Stimulated activated CD4-positive, alpha-beta T cell treated with anti-CD3 and anti-CD28 coated beads, TNF-alpha, amount 100 ng/mL, for 4 hours (primary cell): ENCODE measurements at places on chromosomes 2 and 18.

DNA sequence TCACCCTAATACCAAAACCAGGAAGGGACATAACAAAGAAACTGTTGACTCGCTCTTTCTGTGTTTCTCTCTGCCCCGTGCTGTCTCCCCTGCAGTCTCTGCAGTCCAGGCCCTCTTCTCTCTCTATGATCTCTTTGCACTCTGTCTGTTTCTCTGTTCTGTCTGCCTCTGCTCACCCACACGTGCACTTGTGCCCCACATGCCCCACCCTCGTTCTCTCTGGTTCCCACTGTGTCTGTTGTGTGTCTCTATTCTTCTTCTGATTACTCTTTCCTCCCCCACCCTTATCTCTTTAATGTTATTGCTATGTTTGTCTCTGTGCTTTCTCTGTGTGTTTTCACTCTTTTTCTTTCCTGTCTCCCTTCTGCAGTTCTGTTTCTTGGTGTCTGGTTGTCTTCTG is 54.0 kb downstream of the NAT8 start:
- no peak for DNase-seq

- DNase-seq: no peak
Observed at GRCh38 chr2:46383784-46384456, 86.7 kb downstream of the EPAS1 start.

- no peak for DNase-seq
Observed at GRCh38 chr2:127527001-127527804, 914 bp upstream of the IWS1 start.

DNA sequence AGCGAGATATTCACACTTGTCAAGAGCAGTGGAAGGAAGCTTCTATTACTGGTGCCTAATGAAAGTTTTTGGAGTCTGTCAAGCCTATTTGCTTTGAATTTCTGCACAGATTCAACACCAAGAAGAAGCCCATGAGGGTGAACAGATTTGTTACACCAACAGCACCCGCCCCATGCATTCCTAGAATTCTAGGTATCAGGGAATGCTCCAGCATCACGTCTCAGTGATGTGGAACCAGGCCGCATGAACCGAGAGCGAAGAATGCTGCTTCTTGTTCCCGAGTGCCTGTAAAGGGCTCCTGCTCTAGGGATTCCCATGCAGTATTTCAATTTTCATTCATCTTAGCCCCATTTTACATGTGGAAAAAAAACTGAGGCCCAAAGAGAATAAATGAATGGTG is 69.7 kb downstream of the KCNF1 start:
- DNase-seq: no peak

DNA sequence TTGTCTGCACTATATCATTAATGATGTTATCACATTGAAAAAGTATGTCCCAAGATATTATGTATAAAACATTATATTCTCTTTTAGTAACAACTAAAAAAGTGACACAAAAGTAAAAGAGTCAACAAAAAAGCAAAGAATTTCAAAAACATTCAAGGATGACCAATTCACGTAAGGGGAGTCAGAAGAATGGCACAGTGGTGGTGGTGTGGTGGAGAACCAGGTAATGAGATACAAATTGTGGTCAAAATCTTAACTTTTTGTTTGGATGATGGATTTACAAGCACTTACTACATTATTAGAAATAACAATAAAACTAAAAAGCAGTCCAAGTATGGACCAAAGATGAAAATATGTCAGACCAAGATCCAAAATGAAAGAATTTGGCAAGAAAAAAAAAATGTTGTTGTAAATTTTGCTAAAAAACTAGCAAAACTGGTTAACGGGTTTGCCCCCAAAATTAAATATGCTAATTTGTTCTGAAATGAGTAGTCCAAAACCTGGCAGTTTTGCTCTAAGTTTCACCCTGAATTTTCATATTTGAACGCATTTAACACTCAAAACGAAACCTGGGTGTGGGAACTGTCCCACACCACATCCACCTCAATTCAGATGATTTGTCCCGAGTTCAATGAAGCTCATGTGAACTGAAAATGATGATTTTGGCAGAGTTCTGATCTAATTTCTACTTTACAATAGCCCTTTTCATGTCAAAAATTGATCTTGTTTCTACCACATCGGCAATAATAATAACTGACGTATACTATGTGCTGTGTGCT is 135.8 kb downstream of the IKZF2 start:
- DNase-seq: no peak

DNA sequence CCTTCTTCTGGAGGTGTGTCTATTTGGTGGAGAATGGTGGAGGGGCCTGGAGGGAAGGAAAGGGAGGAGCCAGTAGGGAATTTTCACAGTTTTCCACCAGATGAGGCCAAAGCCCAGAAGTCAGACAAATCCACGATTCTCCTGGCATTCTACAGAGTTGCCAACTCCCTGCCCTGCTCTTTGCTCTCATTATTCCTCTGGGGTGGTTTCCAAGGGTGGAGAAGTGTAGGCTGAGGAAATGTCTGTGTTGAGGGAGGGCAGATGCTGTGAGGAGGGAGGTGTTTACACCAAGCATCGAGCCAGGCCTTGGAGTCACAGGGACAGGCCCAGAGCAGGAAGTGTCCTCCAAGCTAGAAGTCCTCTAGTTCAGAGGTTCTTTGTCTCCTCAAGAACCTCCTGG is 124.1 kb upstream of the LGALSL start:
- DNase-seq: no peak

DNA sequence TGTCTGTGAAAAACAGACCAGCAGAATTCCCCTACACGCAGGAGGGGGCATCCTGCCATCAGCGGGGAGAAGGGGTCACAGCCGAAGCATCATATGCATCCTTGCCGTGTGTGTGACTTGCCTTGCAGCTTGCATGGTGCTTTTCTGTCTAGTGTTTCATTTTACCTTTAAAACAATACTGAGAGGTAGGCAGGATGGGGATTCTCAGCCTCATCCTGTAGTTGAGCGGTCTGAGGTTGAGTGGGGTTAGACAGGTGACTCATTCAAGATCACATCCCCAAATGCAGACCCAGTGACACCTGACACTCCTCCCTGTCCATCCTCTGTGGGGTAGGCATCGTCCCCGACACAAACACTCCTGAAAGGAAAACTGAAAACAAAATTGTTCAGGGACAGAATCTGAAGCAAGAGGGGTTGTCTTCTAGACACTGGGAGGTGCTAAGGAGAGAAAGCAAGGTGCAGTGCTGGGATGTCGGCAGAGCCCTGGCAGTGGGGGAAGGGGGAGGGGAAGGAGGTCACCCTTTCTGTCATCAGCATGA is 7.9 kb downstream of the ARL4C start:
- DNase-seq: no peak

GRCh38 chr2:101173707-101174295 is 22.6 kb upstream of the TBC1D8 start:
- peak; percentile 4 for DNase-seq

GRCh38 chr2:241009191-241009590 is 10.8 kb downstream of the SNED1 start:
- DNase-seq: no peak

DNA sequence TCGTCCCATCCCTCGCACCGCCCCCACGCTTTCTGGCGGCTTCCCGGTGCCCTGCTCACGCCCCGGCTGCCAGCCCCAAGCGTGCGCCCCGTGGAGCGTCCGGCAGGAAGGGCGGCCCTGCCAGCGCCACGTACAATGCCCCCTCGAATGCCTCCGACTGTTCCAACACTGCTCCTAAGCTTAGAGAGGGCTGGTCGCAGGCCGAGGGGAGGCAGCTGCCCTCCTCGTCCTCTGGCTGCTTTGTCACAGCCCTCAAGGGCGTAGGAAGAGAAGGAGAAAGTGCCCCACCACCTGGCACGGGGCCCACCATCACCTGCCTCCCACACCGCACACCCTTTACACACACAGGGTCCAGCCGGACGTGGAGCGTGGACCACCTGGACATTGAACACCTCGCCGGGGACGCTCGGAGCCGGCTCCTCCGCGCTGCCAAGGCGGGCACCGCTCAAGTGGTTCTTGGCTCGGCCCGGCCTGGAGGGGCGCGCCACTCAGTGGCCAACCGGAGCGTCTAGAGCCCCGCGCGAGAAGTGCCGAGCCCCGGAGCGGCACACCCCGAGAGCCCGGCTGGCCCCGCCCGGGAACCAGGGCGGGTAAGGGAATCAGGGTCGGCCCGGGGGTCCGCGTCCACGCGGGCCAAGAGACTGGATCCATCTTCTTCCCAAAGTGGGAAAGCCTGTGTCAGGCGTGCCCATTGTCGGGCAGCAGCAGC is 830 bp downstream of the DNER start:
- no peak for DNase-seq

DNA sequence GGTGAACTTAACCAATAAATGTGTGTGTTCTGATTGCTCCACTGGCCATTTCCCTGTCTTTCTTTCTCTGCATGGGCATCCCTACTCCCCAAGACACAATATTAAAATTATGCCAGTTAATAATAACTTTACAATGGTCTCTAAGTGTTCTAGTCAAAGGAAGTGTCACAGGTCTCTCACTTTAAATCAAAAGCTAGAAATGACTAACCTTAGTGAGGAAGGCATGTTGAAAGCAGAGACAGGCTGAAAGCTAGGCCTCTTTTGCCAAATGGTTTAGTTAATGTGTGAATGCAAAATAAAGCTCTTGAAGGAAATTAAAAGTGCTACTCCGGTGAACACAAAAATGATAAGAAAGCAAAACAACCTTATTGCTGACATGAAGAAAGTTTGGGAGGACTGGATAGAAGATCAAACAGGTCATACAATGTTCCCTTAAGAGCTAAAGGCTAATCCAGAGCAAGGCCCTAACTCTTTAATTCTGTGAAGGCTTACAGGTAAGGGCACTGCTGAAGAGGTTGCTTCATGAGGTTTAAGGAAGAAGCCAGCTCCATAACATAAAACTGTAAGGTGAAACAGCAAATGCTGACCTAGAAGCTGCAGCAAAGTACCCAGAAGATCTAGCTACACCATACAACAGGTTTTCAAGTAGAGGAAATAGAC is 44.0 kb upstream of the ARHGAP15 start:
- DNase-seq: no peak

- no peak for DNase-seq
Observed at GRCh38 chr2:42424033-42424432, 63.0 kb upstream of the COX7A2L start.

GRCh38 chr2:42041377-42042127 is 6.3 kb upstream of the PKDCC start:
- DNase-seq: no peak

DNA sequence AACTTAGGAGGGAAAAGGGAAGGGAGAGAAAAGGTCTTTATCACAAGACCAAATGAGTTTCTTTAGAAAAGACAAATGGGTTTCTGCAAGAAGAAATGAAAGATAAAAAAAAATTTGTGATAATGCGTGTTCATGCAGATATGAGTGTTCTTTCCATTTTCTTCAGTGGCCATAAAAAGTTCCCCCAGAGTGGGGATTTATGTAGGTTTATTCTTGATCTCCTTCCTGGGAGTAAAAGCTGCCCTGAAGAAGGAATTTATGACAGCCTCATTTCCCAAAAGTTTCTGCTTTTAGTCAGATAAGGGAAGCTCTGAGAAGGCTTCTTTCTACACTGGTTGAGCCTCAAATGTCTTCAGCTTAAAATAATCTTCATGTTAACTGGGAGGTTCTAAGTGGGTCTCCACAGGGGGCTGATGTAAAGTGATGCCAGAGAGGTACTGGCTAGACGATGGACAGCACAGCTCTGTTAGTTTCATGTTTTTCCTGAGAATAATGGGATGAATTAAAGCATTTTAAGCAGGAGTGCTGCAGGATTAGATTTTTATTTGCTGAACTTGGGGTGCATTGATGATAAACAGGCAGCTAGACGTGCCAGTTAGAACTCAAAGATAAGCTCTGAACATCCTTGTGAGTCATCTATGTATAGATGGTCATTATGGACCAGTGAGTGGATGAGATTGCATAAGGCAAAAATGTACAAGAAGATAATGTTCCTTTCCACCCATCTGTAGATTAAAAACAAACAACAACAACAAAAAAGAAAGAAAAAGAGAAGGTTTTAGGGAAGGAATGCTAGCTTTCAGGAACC is 99.4 kb upstream of the MSH2 start:
- DNase-seq: no peak

DNA sequence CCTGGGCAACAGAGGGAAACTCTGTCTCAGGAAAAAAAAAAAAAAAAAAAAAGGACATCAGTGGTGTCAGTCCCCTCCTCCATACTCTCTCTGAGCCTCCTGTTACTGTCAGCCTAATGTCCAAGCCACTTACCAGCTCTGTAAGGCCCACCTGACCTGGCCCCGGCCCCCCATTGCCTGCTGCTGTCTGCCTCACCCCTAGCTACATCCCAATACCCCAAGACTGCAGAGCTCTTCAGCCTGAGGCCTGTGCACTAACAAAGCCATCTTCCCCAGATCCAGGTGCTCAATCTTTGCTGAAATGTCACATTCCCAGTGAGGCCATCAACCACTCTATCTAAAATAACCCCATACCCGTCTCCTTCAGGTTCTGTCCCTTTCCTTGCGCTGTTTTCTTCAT is 5.7 kb downstream of the ARMC9 start:
- no peak for DNase-seq

DNA sequence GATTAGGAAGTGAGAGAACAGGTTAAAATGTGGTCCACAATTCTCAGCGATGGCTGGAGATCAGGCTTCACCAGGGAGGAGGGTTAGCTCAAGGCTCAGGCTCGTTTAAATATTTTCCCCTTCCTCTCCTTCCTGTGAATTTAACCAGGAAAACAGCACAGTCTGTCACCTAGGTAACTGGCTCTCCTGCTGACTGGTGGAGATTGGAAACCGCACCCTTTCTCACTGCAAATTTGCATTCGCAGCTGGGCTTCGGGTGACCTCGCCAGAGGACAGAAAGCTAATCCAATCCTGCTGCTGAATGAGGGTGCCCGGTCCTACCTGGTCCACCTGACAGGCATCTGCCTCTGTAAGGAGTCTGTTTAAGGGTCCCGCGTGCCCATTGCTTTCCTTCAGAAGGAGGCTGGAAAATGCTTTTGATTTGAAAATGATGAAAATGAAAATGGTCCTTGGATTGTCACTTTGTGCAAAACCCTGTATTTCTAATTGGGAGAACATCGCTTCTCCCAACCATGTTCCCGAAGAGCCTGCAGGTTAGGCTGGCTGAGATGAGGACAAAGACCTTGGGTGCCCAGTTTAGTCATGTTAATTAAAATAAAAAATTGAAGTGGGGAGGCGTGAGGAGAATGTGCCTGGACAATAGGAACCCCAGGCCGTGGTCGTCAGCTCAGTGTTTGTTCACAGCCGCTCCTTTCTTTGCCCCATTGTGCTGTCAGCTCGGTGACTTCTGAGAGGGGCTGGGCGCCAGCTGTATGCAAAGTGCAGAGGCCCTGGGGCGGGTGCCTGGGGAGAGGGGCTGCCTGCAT is 43.4 kb upstream of the MTCL1 start:
- DNase-seq: no peak

DNA sequence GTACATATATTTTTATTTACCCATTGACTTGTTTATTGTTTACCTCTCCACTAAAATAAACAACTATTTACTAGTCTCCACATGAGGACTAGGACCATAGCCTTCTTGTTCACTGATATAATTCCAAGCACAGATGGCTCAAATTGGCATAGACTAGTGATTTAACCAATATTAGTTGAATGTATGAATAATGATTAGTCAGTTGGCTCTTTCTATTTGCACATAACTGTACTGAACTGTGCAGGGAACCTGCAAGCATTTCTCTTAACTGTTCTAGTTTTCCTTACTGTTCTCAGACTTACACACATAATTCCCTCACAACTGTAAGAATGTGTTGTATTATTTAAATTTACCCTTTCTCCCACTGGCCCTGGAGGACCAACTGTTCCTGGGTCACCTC is 91.9 kb downstream of the COL3A1 start:
- DNase-seq: no peak

- DNase-seq: no peak
Observed at GRCh38 chr2:192570788-192571187, 376.1 kb upstream of the TMEFF2 start.

- DNase-seq: no peak
Observed at GRCh38 chr2:239180526-239181073, 220.2 kb downstream of the HDAC4 start.

- no peak for DNase-seq
Observed at GRCh38 chr2:55159037-55159651, 72.9 kb downstream of the CLHC1 start.
